ENCODE measurements at places on chromosomes 1 and 21.

- DNase-seq: no peak
These were observed 465.6 kb upstream of the ADGRL4 start for GRCh38 chr1:79472067-79472656.

GRCh38 chr1:182408435-182409075 is 8.1 kb upstream of the TEDDM1 start:
- no peak for DNase-seq

GRCh38 chr1:119366424-119366823 is 2.2 kb upstream of the HAO2 start:
- peak; percentile 35 for DNase-seq

- no peak for DNase-seq
These were observed 35.1 kb downstream of the CATSPERE start for GRCh38 chr1:244496186-244496585.

DNA sequence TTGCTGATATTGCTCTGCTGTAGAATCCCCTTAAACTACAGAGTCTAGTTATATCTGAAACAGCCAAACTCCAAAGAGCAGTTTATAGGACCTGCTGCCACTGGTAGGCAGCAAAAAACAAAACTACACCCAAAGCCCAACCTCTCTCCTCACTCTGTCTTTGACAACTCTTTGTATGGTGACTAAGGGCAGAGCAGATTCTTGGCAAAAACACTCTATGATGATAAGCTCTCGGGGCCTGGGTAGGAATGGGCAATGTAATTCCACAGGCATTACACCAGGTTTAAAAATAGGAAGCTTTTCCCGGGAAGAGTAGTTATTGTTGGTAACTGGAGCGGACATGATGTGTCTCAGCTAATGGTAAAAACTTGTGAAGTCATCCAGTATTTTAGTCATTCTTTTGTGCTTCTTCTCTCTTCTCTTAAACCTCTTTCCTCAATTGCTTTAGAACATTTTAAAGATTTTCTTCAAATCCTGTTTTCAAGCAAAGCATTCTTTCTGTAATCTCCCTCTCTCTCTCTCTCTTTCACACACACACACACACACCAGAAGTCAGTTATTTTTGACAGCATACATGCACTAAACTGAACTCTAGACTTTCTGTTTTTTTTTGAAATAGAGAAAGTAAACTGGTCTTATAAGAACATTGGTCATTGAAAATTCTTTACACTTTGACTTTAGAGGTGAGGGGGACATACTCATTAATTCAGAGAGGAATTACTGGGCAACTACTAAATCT is 193.5 kb downstream of the PAPPA2 start:
- no peak for DNase-seq
